B cell (primary cell): ENCODE measurements at places on chromosomes 1 and 21. TPM values are rescaled to one million over a fixed set of nuclear protein-coding genes. Genes with fewer than 3 reads are reported as not detected.

- DNase-seq = peak; percentile 29
Measured at GRCh38 chr1:204889681-204890383, 19.2 kb downstream of the NFASC start.

DNA sequence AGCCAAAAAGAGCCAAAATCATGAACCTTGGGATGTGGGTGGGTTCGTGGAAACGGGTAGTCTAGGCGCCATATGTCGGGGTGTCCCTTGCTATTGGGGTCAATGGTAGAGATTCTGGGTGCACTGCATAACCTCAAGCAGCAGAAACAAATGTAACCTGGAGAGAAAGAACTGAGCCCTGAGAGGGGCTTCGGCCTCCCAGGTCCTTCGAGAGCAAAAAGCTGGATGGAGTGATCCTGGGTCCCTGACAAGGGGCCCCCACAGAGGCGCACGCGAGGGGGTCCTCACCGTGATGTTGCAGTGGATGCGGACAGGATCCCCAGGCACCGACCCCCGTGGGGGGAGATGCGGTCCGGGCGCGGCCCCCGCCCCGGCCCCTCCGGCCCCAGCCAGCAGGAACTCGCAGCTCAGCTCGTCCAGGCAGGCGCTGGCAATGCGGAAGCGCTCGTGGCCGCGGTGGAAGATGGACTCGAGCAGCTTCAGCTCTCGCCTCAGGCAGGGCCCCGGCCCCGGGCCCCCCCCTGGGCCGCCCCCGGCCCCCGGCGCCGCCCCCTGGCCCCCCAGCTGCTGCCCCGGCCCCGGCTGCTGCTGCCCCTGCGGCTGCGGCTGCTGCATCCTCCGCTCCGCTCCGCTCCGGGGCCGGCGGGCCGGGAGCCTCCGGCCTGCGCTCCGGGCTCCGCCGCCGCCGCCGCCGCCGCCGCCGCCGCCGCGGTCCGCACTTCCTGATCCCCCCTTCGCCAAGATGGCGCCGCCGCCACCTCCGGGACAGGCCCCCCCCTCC, at the start of gene UBE2Q1:
Gene UBE2Q1, minus strand, starts transcription at position 724 of the 781 bp plus-strand sequence. Its CDS starts 109 bp downstream, at position 615.
- no peak for DNase-seq

NEGR1 gene
- total RNA-seq = not detected in 2 replicates

FCRL2 gene
- total RNA-seq = 78.3 and 81.0 TPM in 2 replicates

GRCh38 chr21:33312121-33312520, 12.6 kb upstream of the IFNAR1 start:
- no peak for DNase-seq

DNA sequence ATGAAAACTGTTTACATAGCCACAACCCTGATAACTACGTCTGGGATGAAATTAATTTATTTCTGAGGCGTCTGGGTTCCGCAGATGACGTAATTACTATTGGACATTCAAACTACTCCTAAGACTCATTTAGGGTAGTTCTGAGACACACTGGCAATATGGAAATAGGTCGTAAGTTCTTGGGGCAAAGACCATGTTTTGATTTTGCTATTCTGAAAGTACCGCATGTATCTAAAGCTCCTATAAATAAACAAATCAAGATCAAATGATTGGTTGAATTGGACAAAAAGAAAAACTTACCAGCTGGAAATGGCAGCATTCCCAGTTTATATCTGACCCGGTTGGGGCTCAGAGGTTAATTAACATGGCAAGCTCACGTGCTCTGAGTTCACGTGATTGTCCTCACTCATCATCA, 74.3 kb downstream of the DHRS3 start:
- no peak for DNase-seq

- no peak for DNase-seq
Measured at GRCh38 chr1:89608984-89609725, 23.8 kb upstream of the LRRC8C start.

ILDR2 gene
- total RNA-seq = 0.36 TPM in 1 of 2 replicates, not detected in the other

DNA sequence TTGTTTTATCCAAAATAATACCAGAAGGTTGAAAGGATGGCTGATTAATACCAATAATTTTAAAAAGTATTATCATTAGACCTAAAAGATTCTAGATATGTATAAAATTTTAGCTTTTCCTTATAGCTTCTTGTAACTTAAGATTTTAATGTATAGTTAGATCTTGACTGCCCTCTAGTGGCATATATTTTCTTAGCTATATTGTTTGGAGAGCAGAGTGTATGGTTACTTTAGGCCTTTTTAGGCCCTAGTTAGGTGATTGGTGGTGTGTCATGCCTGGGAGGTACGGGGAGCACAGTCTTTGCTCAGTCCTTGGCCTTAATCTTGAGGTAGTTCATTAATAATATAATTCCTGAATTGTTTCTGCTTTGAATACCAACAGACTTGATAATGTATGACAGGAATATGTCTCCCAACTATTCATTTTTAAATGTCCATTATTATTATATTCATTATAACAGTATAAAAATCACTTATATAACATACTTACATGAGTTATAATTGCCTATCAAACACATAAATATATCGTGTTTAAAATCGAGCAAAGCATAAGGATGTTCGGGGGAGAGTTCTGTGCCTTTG, 328.4 kb downstream of the ZP4 start:
- DNase-seq = peak; percentile 50

GRCh38 chr1:81695741-81696140, 105.0 kb upstream of the ADGRL2 start:
- DNase-seq = no peak

- DNase-seq = no peak
Measured at GRCh38 chr21:34912022-34912945, 136.8 kb downstream of the RUNX1 start.

DNA sequence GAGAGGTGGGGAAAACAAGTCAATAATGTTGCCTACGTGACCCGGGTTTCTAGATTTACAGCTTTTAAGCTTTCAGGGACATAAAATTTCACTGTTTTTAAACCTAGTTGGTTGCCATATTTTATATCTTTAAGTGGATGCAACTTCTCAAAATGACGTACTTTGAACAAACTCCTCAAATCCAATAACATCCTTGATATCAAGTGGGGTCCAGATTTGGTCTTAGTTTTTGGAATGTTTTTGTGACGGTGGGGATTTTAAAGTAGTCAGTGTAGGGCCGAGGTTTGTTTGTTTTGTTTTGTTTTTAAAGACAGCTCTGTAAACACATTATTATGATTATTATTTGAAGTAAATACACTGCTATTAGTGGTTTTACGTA, 453 bp downstream of the CDKN2C start:
- peak; percentile 19 for DNase-seq
